ENCODE measurements at places on chromosomes 4 and X.

DNA sequence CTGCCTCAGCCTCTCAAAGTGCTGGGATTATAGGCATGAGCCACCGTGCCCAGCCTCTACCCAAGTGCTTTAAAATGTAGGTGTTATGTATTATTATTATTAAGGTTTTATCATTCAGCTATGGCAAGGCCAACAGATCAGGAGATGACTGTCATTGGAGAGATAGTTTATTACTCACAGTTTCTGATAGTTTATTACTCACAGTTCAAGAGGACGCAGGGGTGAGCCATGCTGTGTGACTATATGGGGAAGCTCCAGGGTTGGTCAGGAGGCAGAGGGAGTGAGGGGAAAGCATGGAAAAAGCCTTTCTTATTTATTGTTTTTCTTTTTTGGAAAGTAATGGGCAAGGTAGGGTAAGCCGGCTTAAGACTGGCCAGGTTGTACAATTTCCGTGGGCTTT, 25.4 kb upstream of the ARSD start:
- DNase-seq: no peak

- no peak for DNase-seq
Measured at GRCh38 chrX:31179203-31179602, 107.4 kb upstream of the FTHL17 start.

GRCh38 chr4:47704693-47705325, 133.1 kb downstream of the CORIN start:
- DNase-seq: no peak

GRCh38 chr4:118221227-118221800, 131.5 kb downstream of the PRSS12 start:
- DNase-seq: no peak

- DNase-seq: no peak
Measured at GRCh38 chrX:9842541-9842940, 56.3 kb downstream of the SHROOM2 start.

- DNase-seq: no peak
Measured at GRCh38 chrX:119359618-119360382, 39.3 kb upstream of the SLC25A43 start.

GRCh38 chr4:24952667-24953066, 39.8 kb upstream of the CCDC149 start:
- DNase-seq: no peak

- DNase-seq: no peak
Measured at GRCh38 chr4:32342054-32342453, 1621.9 kb downstream of the PCDH7 start.

DNA sequence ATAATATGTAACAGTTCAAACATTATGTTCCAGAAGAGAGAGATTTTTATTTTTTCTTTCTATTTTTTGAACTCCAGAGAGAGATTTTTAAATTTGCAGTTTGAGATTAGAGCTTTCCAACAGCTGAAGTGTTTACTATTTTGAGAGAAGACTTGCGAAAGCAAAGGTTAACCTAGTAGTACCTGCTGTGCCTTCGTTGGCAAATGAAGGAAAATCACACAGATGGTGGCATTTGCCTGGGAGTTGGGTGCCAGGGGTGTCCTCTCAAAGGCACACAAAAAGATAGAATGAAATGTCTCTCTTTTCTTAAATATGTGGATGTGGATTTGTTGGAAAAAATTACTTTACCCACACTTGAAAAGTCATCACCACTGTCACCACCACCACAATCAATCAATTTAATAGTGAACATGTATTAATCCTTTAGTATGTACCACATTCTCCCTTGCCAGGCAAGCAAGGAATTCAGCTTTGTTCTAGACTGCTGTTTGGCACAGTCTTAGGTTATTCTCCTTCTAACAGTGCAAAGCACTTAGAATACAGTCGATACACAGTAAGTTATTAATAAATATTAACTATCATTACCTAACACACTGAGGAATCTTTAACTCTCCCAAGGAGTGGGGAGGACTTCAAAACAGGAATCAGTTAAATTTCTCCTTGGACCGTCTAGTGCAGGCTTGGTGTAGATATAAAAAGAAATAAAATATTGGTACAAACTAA, 838.2 kb upstream of the FTHL17 start:
- DNase-seq: no peak

- DNase-seq: no peak
Measured at GRCh38 chr4:62543002-62543401, 1342.9 kb downstream of the ADGRL3 start.

GRCh38 chr4:95580226-95580625, 31.5 kb upstream of the UNC5C start:
- DNase-seq: no peak

- no peak for DNase-seq
Measured at GRCh38 chr4:20992002-20992401, 291.7 kb downstream of the PACRGL start.

GRCh38 chrX:118562582-118563164, 67.1 kb downstream of the DOCK11 start:
- DNase-seq: no peak

GRCh38 chr4:39698424-39699009, 581 bp downstream of the UBE2K start:
- DNase-seq: peak; percentile 84

DNA sequence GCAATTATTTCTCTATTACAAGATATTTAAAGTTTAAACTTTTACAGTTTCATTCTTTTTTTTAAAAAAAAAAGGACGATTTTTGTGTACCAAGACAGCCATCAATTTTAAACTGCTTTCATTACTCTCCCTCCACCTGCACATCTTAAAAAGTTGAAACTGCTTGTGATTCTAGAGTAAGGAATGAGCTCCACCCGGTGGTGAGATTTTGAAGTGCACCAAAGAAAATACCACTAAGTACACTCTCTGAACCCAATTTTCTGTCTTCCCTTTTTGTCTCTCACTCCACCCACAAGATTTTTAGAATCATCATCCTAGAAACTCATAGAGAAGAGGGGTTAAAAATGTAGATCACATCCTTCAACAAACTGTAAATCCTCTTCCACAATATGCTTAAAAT, 91.3 kb upstream of the WDR44 start:
- no peak for DNase-seq

GRCh38 chrX:72584163-72584562, 11.5 kb upstream of the HDAC8 start:
- no peak for DNase-seq

GRCh38 chrX:45232139-45232538, 31.5 kb upstream of the DIPK2B start:
- DNase-seq: no peak

DNA sequence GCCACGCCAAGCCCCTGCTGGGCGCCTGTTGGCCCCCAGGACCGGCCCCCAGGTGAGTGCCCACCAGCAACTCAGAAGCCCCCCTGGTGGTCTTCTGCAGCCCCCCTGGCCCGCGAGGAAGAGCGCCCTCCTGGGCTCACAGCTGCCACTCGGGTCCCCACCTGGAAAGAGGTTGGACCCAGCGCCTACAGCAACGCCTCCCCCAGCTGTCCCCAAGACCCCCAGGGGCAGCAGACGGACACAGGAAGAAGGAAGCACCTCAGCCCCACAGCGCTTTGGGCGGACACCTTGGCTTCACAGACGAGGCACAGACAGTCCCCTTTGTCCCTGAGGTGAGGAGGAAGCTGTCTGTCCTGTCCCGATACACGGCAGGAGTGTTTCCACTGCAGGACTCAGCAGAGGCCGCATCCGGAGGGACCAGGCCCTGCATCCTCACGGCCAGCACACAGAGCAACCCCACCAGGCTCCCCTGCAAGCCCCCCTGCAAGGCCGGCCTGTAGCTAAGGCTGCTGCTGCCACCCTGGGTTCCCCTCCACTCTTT, 115.6 kb upstream of the NKX1-1 start:
- DNase-seq: no peak

DNA sequence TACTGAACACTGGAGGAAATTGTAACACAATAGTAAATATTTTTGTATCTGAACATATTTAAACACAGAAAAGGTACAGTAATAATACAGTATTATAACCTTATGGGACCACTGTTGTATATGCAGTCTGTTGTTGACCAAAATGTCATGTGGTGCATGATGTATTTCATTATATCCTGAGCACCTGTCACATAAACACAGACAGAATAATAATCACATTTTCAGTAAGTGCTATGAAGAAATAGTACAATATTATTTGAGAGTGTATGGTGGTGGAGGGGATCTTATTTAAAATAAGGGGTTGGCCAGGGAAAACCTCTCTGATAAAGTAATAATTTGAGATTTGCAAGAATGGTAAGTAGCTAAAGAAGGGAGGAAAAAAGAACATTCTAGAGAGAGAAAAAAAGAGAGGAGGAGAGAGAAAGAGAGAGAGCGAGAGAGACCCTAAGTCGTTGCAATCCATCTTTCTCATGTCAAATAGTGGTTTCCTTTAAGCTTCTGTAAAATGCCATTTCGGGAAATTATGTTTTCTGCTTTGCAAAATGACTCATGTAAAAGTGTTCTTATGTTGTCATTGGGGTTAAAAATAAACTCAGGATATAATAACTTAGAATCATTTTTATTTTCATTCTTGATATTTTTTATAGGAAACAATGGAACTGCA, 19.3 kb upstream of the CLNK start:
- DNase-seq: no peak

DNA sequence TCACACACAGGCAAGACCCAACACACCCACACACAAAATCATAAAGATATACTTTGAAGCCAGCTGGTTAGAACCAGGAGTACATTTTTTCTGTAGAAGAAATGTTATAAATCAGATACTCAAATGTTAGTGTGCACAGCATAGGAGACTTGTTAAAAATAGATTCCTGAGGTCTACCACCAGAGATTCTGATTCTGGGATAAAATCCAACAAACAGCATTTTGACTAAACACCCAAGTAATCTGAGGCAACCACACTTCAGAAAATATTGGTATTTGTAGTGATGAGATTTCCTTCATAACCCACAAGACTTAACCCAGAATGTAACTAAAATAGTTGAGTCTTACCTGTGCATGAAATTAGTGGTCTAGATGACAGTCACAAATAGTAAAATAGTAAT, 301.8 kb downstream of the HNRNPD start:
- DNase-seq: no peak

GRCh38 chrX:17613979-17614588, 123.2 kb upstream of the SCML1 start:
- no peak for DNase-seq

DNA sequence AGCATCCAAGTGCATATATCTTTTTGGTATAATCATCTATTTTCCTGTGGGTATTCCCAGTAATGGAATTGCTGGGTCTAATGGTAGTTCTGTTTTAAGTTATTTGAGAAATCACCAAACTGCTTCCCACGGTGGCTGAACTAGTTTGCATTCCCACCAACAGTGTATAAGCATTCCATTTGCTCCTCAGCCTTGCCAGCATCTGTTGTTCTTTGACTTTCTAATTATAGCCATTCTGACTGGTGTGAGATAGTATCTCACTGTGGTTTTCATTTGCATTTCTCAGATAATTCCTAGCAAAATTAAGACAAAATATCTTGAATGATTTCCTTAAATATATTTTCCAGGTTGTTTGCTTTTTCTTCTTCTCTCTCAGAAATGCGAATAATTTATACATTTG, 341.1 kb downstream of the GBA3 start:
- no peak for DNase-seq

DNA sequence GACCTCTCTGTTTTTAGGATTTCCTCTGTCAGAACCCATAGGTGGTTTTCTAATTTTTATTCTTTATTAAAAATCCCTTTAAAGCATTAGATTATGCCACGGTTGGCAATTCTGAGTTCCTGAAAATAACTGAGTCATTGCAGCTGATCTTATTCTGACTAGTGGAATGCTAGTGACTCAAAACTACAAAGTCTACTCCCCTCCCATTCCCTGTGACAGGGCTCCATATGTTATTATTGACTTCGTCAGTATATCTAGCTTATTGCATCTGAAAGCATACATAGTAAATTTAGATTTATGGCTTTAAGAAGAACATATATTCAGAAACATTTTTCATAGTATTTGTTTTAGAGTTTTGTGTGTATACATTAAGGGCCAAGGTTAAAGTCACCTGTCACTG, 38.5 kb downstream of the HERC3 start:
- no peak for DNase-seq

- no peak for DNase-seq
Measured at GRCh38 chrX:52263417-52263816, 78.7 kb downstream of the MAGED4 start.

- DNase-seq: no peak
Measured at GRCh38 chr4:4462970-4463369, 76.1 kb downstream of the NSG1 start.

DNA sequence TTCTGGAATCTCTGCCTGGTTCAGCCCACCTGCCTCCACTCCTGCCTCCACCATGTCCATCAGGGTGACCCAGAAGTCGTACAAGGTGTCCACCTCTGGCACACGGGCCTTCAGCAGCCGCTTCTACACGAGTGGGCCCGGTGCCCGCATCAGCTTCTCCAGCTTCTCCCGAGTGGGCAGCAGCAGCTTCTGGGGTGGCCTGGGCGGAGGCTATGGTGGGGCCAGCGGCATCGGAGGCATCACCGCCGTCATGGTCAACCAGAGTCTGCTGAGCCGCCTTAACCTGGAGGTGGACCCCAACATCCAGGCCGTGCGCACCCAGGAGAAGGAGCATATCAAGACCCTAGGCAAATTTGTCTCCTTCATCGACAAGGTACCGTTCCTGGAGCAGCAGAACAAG, 28.4 kb upstream of the GABRA3 start:
- no peak for DNase-seq

DNA sequence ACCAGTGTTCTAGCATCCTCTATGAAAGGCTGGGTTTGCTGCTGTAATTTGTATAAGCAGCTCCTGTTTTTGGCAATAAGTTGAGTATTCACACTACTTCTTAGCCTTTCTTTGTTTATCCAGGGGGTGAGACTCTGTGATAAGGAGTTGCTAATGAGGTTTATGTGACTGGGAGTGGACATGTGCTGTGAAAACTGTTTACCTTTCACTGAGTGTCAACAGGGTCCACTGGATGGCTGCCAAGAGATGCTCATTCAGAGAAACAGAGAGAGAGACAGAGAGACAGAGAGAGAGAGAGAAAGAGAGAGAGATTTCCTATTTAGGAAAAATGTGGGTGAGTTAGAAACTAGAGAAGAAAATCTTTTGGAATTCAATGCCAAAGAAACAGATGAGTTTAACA, 233.9 kb downstream of the CHIC2 start:
- no peak for DNase-seq

DNA sequence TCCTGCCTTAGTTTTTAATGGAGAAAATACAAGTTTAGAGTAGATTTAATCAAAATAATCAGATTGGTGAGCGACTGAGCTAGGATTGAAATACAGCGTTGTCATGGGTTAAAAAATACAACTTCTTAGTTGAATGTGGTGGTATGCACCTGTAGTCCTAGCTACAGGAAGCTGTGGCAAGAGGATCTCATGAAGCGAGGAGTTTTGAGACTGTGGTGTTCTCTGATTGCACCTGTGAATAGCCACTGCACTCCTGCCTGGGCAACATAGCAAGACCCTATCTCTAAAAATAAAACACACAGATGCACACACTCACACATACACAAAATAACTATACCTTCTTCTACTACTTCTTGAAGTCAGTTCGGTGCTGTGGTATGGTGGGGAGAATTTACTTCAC, 19.8 kb upstream of the GBA3 start:
- no peak for DNase-seq

DNA sequence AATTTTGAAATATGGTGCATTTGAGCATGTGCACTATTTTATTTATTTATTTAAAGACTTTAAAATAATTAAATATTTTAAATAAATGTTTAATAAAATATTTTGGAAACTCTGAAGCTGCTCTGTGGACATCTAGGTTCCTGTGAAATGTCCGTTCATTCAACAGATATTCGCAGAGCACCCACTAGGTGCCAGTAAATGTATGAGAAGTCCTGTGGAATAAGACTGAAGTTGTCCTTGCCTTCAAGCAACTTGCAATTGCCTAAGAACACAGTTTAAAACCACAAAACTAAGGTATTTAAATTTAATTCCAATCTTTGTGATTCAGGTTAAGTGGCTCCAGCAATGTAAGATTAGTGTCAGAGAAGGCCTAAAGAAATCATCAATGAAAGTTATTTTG, 306.7 kb downstream of the GBA3 start:
- DNase-seq: no peak
